ENCODE measurements at places on chromosomes 3 and 15.

GRCh38 chr15:41919201-41919820, 25.5 kb upstream of the SPTBN5 start:
- no peak for DNase-seq

DNA sequence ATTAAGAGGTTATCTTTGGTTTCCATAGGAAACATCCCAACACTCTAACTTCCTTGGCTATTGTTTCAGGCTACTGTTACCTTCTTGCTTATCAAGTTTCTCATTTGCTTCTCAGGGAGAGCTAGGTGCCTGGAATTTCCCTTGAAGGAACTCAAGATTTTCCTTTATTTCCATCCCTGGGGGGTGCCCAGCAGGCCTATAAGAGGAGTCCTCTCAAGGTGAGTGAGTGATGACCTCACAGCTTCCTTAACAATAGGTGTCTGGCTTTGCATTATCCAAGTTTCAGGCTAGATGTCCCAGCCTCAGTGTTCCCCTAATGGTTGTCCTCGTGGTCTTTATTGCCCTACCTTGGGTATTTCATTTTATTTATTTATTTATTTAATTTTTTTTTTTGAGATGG, 12.1 kb upstream of the CTSH start:
- DNase-seq, result no peak

DNA sequence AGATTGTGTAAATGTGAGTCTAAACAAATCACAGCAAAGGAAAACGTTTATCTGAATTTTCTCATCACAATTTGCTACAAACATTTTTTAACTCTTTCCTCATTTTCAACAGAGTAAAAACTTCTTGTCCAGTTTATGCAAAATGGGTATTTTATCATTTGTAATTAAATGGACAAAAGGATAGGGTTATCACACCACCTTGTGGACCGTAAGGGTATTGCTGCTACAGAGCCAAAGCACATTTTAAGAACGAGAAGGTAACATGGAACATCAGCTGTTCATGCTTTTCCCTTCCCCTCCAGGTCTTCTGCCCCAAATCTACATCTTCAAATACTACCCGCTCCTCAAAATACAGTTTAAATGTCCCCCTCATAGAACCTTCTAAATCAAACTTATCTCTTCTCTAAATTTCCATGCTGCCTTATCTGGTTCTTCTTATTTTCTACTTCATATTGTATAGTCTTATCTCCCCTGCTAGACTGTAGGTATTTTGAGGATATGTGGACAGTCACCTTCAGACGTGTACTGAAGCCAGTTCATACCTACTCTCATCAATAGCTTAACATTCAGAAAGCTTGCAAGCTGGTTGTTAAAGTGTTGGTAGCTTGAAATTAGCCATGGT, 12.8 kb upstream of the SETMAR start:
- peak; percentile 7 for DNase-seq

DNA sequence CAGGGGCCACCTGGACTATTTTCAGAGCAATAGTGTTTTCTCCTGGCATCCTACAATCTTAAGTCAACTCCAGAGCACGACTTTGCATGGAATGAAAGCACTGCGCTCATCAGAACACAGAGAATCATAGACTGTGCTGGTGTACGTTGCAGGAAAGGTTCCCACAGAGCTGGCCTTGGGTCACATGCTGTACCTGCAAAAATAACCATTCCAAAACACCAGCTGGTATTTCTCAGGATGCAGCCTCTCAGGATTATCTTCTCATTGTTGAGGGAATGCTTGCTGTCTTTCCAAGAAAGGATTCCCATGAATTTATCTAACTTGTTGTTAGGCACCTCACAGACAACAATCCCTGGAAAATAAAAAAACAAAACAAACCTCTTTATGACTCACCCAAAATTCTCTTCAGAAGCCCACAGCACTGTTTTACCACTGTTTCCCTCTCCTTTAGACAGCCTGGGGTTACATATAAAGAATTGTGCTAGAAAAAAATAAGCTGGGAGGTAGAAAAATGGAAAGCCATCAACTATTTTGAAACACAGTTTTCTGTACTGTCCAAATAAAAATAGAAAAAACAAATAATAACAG, 131.7 kb downstream of the ATP8B4 start:
- DNase-seq, result no peak

GRCh38 chr3:194496217-194496919, 9.6 kb upstream of the ATP13A3 start:
- peak; percentile 56 for DNase-seq

DNA sequence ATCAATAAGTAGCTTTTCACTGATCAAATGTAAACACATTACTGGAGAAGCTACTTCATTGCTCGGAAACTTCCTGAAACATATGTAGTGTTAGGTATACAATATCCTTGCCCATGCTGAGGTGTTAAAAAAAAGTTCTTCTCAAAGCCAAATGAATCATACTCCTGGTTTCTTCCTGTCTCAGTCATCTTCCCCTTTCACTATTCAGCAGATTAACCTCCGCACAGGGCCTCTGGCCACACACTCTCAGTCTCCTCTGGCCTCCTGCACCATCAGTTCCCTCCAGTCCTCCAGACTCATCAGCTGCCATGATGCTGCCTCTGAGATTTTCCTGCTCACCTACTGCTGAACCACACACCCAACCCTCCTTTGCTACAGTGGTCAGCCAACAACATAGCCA, 70.5 kb upstream of the BOC start:
- DNase-seq, result peak; percentile 86

DNA sequence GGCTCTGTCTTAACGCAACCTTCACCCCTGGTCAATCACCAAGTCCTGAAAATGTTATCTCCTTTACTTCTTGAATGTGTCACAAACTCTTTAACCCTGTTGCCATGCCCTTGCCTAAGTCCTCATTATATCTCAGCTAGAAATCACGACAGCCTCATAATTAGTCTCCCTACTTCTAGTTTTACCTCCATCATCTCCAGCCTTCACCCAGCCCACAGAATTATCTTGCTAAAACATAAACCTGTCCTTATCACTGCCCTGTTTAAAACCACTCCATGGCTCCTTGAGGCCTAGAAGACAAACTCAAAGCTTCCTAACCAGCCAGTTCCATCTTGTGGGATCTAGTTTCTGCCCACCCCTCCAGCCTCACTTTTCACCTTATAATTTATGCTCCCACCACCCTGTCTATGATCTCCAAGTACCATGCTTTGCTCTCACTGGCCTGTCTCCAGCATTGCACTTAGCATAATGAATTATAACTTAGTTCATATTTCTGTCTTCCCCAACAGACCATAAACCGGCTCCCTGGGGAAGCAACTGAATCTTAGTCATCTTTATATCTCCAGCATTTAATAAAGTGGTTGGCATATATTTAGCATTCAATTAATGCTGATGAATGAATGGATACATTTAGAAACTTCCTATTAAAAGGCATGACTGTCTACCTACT, 39.2 kb downstream of the GPR176 start:
- no peak for DNase-seq

DNA sequence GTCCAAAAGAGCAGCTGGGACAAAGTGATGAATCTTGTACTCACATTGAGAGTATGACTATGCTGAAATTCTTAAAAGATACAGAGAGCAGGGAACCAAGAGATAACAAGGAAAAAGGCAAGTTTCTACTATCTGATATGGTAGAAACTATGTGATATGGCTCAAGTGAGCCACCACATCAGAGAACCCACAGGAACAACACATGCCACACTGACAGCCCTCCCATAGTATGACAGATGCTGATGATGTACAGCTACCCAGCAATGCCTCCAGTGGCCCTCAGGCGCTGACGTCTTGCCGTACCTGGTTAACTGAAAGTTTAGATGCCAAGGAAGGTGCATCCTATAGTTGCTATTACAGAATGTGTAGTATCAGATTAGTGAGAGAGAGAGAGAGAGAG, 42.4 kb downstream of the CHAC1 start:
- DNase-seq, result no peak

DNA sequence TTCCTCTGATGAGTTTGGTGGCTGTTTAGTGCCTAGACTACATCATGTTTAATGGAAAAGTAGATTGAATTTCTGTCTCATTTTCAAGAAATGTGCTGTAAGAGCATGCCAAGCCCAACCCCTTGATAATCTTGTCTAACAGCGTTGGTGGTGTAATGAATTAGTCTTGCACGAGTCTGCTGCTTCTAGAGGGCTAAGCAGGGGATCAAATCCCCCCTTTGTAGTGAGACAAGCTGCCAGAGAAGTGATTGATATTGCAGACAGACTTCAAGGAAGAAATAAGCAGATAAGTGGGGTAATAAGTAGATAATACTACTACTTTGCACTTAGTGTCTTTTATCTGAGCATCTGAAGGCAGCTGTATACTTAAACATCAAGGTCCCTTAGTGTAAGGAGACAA, 141.4 kb downstream of the TP63 start:
- DNase-seq, result no peak

GRCh38 chr3:12017516-12017915, 13.3 kb downstream of the SYN2 start:
- DNase-seq, result no peak

DNA sequence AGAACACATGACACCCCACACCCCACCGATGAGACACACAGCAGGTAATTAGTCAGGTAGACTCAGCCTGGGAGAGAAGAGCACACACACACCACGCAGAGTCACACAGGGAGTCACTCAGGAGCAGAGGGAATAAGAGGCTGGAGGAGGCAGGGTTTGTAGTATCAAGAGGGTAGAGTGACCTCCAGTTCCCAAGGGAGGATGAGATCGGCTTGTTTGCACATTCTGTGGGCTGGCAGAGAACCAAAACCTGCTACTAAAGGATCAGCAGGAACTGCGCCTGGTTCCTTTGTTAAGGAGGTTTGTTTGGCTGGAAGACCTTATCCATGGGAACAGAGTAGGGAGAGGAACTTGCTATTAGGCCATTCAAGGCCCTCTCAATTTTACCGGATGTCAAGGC, 281.4 kb upstream of the SLCO3A1 start:
- DNase-seq, result no peak

DNA sequence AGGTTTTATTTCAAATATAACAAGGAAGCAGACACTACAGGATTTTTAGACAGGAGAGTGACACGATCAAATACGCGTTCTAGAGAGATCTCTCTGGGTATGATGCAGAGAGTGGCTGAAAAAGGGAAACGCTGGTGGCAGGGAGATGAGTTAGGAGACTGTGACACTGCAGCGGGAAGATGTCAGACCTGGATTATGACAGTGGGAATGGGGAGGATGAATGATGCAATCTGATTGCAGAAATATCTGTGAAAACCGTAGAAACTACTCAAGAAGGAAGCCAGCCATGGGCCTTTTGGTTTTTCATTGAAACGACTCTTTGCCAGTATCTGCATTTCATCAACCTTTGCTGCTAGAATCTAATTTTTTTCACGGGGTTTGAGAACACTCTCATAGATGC, 157.9 kb downstream of the FAM43A start:
- DNase-seq, result peak; percentile 86

- DNase-seq, result no peak
Measured at GRCh38 chr3:100364421-100364820, 29.9 kb downstream of the NIT2 start.

DNA sequence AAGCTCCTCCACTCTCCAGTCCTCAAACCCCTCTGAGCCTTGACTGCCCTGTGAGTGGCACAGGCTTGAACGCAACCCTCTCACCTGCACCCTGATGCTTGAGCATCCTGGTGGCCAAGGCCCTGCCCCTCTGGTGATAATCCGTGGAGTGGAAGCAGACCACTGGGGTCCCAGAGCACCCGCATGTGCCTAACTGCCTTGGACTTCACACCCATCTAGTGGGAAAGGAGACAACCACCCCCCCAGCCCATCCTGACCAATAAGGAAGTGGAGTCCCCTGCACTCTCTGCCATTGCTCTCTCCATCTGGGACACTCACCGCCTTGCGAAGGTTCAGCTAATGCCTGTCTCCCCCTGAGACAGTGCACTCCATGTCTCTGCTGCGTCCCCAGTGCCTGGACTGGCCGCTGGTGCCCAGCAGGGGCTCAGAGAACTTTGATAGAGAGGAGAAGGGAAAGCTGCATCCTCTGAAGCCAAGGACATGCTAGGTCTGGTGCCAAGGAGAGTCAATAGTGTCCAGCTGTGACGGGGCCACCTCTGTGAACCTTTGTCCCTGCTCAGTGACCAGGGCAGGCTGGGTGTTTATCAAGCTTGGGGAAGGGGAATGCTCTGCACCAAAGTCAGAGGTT, 3.4 kb downstream of the KLF15 start:
- DNase-seq, result no peak

DNA sequence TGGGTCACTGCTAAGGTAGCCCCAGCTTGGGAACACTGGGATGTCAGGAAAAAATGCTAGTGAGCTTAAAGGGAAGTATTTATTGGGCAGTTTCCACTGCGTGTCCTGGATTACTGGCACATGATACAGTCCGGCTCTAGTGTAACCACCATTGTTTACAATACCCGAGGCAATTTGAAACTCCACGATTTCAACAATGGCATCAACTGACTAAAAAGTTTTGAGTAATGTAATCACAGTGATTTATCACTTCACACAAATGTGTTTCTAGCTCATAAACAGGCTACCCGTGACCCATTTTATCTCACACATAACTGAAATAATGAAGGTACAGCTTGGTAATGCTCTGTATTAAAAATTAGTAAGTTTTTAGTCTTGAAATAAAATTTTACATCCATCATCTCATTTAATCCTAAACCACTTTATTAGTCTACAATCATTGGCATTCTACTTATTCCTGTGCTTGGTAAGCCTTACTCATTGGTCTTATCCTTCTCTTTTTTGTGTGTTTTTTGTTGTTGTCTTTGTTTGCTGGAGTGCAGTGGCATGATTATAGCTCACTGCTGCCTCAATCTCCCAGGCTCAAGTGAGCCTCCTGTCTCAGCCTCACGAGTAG, 7.6 kb downstream of the ZMAT3 start:
- DNase-seq, result no peak

DNA sequence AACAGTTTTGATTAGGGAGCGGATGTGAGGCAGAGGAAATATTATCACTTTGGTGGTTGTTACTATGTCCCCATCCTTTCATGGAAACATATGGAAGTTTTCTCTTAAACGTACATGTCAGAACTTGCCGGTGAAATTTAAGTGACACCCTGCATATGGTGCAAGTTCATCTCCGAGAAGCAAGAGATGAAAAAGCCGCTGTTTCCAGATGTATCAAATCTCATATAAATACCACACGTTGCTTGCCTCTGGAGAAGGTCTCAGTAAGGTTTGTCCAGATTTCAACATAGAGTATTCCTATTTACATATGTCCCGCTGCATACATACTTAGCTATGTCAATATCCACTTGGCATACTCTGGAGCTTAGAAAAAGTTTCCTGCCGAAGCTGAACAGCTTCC, 172.2 kb upstream of the ICE2 start:
- no peak for DNase-seq

DNA sequence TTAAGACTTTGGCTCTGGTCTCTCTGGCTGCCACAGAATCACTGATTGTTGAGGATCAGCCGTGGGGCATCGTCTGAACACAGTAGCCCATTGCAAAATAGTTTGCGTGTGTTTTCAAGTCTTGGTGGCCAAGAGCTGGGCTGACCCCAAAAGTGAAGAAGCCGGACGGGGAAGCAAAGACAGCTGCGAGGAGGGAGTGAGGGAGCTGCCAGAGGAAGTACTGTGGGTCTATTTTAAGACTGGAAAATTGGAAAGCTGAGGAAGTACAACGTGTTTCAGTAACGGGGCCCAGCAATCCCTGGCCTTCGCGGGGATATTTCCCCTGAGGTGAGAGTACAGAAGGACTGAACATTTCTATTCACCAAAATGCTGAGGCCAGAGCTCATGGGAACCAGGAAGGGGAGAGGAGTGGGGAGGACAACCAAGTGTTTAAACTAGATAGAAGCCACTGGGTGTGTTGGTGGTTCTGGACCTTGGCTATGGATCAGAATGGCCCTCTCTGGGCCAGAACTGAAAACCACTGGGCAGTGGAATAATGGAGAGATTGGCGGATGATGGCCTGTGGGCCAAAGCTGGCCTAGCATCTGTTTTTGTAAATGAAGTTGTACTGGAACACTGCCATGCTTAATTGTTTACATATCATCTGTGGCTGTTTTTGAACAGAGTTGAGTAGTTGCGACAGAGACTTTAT, 34.1 kb upstream of the LIMD1 start:
- DNase-seq, result peak; percentile 67
